NCI-H2171 (cell line): ENCODE measurements at places on chromosomes 5 and 9.

GRCh38 chr5:108818613-108819272 is 71.0 kb downstream of the FER start:
- no peak for DNase-seq

GRCh38 chr5:169941542-169941941 is 38.8 kb downstream of the INSYN2B start:
- DNase-seq, result no peak

GRCh38 chr9:127509261-127509954 is 58.1 kb downstream of the LRSAM1 start:
- no peak for DNase-seq

GRCh38 chr5:65262096-65262495 is 219.6 kb downstream of the ADAMTS6 start:
- no peak for DNase-seq

GRCh38 chr5:177508837-177509236 is 789 bp downstream of the DOK3 start:
- no peak for DNase-seq

DNA sequence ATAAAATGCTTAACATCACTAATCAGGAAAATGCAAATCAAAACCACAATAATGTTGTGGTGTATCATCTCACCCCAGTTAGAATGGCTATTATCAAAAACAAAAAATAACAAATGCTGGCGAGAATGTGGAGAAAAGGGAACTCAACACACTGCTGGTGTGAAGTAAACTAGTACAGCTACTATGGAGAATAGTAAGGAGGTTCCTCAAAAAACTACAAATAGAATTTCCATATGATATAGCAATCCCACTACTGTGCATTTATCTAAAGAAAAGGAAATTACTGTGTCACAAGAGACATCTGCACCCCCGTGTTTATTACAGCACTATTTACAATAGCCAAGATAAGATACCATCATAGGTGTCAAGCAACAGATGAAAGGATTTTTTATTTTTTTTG is 214.5 kb upstream of the RASA1 start:
- DNase-seq, result no peak

DNA sequence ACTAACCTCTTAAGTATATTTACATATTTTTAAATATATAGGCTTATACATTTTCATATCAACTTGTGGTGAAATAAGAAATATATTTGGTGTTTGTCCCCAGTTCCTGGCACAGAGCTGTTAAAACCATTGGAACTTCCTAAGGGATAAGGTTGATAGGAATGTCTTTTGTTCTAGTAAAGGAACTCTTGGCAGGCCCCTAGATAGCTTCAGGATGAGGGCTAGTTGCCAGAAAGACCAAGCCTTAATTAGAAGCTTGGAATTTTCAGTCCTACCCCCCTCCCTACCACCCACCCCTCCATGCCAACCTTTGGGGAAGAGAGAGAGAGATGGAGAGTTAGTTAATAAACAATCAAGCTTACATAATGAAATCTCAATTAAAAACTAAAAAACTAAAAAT is 638.6 kb upstream of the ACO1 start:
- no peak for DNase-seq

DNA sequence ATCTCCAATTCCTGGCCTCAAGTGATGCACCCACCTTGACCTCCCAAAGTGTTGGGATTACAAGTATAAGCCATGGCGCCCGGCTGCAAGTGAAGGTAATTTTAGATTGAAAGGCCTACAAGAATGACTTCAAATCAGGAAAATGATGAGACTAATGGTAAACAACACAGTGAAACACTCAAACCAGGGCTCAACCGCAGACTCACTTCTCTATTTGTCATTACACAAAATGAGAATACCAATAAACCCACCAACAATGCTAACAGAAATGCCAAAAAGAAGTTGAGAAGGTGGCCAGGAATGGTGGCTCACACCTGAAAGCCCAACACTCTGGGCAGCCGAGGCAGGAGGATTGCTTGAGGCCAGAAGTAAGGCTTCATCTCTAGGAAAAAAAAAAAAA is 92.1 kb downstream of the UBAP2 start:
- DNase-seq, result no peak

DNA sequence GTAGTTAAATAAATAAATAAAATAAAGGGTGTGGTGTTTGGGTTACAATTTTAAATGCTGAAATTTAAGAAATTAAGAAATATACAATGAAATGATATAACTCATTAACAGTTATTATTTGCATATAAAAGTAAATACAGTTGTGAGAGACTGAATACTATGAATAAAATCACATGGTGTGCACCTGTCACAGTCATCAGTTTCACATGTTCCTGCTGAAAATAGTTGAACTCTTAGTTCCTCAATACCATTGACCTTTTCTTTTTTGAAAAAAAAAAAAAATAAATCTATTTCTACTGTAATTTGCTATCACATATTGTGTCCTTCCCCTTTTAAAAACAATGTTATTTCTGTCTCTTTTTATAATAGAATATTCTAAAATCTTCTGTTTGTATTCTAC is 130.9 kb upstream of the CHD1 start:
- no peak for DNase-seq

DNA sequence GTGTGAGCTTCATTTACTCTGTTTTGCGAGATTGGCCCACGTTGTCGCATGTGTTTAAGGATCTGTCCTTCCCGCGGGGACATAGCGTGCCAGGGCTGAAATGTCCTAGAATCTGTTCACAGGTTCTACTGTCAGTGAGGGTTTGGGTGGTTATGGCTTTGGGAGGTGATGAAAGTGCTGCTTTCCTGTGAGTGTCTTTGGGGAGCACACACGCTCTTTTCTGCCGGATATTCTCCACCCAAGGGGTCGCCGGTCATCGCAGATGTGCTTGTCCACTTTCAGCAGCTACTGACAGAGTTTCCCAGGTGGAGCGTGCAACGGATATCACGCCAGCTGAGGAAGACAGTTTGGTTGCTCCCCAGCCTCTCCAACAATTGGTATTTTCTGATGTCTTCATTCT is 32.1 kb downstream of the PROP1 start:
- DNase-seq, result no peak

DNA sequence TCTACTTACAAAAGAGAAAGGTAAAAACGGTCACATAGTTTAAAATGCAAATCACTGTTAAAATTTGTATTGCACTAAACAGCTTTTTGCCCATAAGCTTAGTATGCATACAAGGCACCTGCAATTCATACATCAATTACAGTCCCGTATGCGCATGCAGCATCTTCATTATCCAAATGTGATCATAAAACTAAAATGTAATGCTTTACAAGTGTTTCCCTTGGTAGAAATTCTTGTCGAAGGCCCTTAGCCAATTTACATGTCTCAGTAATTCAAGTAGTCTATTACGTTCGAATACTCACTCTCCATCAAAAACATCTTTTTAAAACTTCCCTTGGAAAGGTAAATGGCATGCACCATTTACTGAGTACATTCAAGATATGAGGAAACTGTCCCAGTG is 32.6 kb downstream of the TRPM6 start:
- no peak for DNase-seq

GRCh38 chr5:73764586-73764985 is 138.6 kb downstream of the ARHGEF28 start:
- no peak for DNase-seq

DNA sequence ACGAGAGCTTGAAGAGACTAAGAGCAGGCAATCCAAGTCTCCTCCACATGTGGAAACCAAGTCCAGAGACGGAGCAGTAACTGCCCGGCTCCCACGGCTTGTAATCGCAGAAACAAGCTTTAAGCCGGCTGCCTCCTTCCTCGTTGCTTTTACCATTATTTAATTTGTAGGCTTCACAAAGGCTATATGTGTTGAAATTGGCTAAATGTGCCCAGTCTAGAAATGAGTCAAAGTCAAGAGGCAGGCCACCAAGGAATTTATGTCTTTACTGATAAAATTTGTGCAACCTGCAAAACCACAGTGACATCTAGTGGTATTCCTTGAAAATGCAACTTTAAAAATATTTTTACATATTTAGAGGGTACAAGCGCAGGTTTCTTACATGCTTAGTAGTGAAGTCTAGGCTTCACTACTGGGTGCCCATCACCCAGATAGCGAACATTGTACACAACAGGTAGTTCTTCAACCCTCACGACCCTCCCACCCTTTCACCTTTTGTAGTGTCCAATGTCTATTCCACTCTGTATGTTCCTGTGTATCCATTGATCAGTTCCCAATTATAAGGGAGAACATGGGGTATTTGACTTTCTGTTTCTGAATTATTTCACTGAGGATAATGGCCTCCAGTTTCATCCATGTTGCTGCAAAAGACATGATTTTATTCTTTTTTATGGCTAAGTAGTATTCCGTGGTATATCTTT is 33.5 kb upstream of the EBF1 start:
- no peak for DNase-seq

DNA sequence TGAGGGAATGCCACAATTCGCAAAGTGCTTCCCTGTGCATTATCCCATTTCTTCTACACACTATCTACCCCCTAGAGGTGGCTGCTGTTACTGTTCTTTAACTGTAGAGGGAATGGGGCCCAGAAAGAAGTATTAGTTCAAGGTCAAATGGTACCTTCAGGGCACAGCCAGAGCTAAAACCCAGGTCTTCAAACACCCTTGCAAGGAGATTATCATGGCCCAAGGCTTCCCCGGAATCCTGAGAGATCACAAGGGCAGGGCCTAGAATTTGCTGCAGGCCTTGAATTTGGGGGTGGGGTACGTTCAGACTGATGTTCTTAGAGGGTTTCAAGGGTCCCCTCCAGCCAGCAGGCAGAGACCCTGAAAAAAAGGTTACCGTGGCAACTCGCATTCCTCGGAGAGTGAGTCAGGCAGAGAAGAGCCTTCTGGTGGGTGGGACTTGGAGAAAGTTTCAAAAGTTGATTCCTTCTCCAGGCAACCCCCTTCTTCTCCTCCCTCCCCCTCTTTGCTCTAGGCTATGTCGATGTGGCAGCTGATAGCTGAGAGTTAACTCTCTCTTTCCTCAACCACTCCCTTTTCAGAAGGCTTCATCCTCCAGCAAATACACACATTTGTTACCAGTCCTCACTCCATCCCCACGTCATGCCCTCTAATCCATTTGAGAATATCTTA is 1.9 kb downstream of the SPARC start:
- DNase-seq, result no peak

DNA sequence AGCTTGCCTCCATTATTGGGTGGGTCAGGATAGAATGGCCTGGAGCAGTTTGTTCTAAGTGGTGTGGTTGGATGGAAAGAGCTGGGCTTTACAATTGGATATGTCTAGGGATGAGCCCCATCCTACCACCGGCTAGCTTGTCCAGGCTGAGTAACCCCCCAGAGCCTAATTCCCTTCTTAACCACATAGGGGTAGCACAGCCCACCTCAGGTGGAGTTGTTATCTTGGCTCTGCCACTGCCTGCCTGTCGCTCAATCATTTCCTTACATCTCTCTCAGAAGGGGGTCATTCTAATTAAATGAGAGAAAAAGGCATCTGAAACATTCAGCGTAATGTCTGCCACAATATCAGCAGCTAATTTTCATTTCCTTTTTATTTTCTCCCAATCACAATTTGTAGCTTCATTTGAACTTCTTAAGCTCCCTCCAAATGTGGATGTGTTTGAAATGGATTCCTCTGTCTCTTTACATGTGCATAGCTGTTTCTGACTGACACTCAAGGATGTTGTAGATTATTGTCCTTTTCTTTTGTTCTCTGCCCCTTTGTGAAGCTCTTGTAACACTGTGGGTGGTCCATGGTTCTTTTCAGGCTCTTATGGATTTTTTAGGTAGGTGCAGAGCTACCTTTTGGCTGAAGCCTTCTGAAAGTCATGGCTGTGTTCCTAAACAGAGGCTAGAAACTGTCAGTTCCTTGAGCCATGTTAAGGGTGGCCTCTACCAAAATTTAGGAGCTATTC is 383.1 kb upstream of the KLF4 start:
- DNase-seq, result no peak

GRCh38 chr9:133108794-133109641 is 12.0 kb downstream of the RALGDS start:
- no peak for DNase-seq

DNA sequence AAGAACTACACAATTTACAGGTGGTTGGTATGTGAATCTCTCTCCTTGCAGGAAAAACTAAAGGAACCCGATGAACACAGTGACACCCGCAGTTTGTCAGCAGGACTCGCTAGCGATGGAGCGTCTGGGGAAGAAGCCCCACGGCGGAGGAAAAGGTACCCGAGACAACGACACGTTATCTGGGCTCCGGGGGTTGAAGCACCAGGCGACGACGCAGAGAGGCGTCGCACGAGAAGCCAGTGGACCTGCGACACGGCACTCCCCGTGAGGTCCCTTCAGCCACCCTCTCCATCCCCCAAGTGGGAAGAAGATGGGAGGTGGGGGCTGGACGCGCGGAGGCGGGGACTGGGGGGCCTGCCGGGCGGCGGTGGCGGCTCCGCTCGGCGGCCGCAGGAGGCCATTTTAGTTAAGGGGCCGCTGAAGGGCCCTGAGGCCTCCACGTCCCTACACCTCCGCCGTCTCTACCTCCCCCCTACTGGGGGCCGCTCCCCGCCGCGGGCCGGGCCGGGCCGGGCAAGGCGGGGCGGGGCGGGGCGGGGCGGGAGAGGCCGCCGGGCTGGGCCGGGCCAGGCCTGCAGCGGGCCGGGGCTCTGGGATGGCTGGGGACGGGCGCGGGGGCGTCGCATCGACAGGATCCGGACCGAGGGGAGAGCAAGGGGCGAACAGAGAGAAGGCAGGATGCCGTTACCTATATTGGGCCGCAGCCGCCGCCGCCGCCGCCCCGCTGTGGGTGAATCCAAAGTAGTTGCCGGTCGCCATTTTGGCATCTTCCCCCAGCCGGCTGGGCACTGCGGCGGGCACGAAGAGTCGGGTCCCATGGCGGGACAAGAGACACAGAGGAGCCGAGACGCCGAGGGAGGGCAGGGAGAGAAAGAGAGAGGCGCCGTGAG is 754 bp downstream of the ZFR start:
- peak; percentile 59 for DNase-seq

DNA sequence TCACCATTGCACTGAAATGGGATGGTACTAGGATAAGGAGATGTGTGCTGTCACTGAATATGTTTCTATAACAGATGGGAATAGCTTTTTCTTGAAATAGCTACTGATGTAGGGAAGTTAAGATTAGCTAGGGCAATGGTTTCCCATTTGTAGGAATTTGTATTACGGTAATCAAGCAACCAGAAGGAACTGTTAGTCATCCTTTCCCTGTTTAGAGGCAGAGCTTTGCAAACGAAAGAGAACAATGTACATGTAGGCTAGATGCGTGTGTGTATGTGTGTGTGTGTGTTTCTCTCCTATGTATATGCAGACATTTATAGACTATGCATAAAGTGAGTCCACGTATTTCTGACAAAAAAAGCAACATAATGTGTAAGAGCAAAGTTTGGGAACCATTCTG is 171.9 kb upstream of the GRIA1 start:
- no peak for DNase-seq

DNA sequence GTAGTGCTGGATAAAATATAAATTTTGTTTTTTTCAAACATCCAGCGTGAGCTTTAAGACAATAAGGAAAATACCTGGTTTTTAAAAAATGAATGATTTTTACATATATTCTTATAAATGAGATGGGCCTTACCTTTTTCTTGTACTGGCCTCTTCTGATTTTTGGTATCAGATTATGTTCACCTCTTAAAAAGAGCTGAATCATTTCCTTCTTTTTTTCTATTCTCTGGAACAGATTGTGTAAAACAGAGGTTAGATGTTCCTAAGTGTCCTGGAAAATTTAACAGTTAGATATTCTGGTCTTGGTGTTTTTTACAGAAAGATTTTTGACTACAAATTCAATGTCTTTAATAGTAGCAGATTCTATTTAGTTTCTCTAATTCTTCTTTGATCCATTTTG is 74.6 kb downstream of the NDUFAF2 start:
- no peak for DNase-seq
